ENCODE measurements at places on chromosomes 7 and 10.

DNA sequence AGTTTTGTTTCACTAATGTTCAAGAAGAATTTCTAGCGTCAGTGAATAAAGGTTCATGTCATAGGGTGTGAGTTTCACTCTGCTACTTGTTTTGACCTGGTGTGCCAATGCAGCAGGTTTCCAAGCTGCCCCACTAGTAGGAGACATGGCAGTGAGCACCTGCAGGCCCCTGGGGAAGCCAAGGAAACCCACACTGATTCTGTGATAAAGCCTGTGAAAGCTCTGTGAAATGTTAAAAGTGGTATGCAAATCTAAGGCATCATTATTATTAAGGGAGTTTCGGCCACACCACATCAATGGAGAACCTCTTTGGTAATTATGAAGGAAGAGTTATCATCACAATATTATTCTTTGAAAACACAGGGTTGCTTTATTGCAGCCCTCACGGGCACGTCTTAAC, 46.4 kb downstream of the ABCB5 start:
- no peak for DNase-seq

GRCh38 chr7:42106562-42106961, 130.4 kb downstream of the GLI3 start:
- DNase-seq, result no peak

- peak; percentile 73 for DNase-seq
Measured at GRCh38 chr7:150978126-150978789, at the start of gene KCNH2. Gene KCNH2 (minus strand): TSS chr7:150978321. CDS start chr7:150977913, 408 bp downstream.

- DNase-seq, result no peak
Measured at GRCh38 chr7:111568870-111569462, 6.7 kb upstream of the IMMP2L start.

- DNase-seq, result no peak
Measured at GRCh38 chr10:113035732-113036312, 85.8 kb downstream of the TCF7L2 start.

- no peak for DNase-seq
Measured at GRCh38 chr10:132989476-132990415, 47.4 kb upstream of the CFAP46 start.
